Naive thymus-derived CD4-positive, alpha-beta T cell (primary cell): ENCODE measurements at places on chromosomes 7 and 10. TPM values are rescaled to one million over a fixed set of nuclear protein-coding genes. Genes with fewer than 3 reads are reported as not detected.

DNA sequence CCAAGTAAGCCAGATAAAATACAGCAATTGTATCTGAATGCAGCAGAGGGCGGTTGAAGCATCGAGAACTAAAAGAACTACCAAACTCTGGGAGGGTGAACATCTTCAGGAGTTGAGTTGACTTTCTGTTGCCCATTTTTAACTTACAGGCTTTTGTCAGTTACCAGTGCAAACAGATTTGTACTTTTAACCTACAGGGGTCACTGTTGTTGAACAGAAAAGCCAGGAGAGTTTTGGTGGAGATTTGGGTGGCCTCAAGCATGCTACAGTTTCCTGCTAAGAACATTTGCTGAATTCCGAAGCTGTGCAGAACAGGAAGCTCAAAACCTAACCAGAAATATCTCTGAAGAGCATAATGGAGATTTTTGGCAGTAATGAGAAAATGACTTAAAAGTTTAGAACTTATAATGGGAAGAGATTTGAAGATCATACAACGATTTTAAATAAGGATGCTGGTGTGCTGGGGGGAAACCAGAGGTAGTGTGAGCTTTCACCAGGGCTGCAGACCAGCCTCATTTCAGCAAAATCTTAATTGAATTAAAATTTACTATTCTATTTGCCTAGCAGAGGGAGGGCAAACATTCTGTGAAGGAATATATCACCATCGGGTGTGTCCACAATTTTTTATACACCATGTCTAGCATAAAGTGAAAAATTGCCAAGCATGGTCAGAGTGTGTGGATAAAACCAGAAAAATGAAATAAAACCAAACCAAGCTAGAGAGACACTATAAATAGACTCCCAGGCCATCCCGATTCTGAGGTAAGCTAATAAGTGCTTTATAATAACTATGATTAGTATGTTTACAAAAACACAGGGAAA is 208.6 kb upstream of the CCDC6 start:
- no peak overlapping the region for H3K4me3 ChIP-seq
- no peak overlapping the region for H3K27ac ChIP-seq
- peak; percentile 47 for DNase-seq
- no peaks in the 10 kb centered on the region for H3K27me3 ChIP-seq

GRCh38 chr10:133295426-133296320 is 13.0 kb downstream of the TUBGCP2 start:
- DNase-seq, result no peak
- no peak overlapping the region for H3K27ac ChIP-seq

DNA sequence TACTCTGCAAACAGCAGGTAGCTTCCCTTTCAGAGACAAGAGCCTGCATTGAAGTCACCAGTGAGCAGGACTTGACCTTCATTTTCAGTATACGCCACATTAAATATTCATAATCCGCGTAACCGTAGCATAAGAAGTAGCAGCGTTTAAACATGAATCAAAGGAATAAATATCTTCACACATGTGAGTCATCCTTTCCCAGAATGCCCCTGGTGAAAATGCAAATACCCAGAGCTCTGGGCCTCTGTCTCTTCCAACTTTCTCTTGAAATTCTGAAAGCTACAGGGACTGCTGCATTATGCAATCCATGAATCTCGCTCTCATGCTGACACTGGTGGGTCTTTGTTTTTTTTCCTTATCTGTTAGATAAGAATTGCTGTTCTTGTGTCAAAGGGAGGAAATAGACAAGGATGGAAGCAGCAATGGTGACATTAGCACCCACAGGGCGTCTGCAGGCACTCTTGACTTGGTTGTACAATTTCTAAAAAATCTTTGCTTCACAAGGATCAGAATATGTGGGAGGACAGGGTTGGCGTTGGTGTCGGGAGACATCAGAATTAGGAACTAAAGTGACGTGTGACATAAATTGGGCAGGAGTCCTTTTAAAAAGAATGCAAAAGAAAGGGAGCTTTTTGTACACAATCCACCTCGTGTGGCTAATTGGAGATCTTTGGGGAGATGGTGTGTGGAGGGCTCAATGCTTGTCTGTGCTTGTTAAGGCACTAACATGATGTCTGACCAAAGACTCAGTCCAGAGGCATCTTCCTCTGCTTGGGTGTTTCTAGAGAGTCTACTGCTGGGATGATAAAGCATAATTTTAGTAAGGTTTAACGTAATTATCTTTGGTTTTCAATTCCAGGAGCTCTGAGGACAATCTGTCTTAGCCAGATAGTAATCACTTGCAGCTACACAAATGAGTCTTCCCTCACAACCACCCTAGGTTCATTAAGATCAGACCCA is 390.3 kb downstream of the KCNMA1 start:
- DNase-seq, result no peak
- H3K36me3 ChIP-seq, result no peaks in the 10 kb centered on the region
- H3K4me3 ChIP-seq, result no peak overlapping the region
- no peaks in the 10 kb centered on the region for H3K27me3 ChIP-seq
- no peak overlapping the region for H3K27ac ChIP-seq

GRCh38 chr7:87199700-87200450 is 19.7 kb downstream of the TMEM243 start:
- H3K27me3 ChIP-seq, result no peaks in the 10 kb centered on the region
- DNase-seq, result no peak
- no peaks in the 10 kb centered on the region for H3K36me3 ChIP-seq

GRCh38 chr10:71978476-71978875 is 14.3 kb downstream of the CHST3 start:
- H3K27ac ChIP-seq, result no peak overlapping the region
- no peaks in the 10 kb centered on the region for H3K4me1 ChIP-seq
- no peak for DNase-seq
- H3K27me3 ChIP-seq, result no peaks in the 10 kb centered on the region
- no peak overlapping the region for H3K4me3 ChIP-seq
- H3K36me3 ChIP-seq, result no peaks in the 10 kb centered on the region

DNA sequence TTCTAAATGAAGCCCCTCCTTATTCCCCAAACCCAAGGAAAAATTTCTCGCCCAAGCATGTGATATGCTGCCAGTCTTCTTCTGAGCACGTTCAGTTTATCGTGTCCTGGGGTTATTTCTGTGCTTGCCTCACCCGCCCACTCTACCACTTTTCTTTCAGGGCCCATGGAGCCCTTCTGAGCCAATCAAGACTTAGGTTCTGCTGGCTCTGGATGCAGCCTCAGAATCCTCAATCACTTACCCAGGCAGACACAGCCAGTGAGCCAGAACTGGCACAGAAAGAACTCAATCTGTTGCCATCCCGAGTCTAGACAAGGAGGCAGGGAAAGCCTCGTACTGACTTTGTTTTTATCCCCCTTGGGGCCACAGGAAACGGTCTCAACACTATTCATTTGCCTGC is 34.2 kb upstream of the C10orf90 start:
- no peaks in the 10 kb centered on the region for H3K36me3 ChIP-seq
- no peak for DNase-seq
- H3K4me1 ChIP-seq, result no peaks in the 10 kb centered on the region

GRCh38 chr7:70937424-70937823 is 194.5 kb upstream of the GALNT17 start:
- no peaks in the 10 kb centered on the region for H3K36me3 ChIP-seq
- no peaks in the 10 kb centered on the region for H3K27me3 ChIP-seq
- no peak for DNase-seq
- H3K4me3 ChIP-seq, result no peak overlapping the region

- DNase-seq, result no peak
- no peaks in the 10 kb centered on the region for H3K4me1 ChIP-seq
- no peak overlapping the region for H3K4me3 ChIP-seq
- H3K27me3 ChIP-seq, result no peaks in the 10 kb centered on the region
- no peaks in the 10 kb centered on the region for H3K36me3 ChIP-seq
Measured at GRCh38 chr10:125114761-125115391, 45.5 kb downstream of the CTBP2 start.

DNA sequence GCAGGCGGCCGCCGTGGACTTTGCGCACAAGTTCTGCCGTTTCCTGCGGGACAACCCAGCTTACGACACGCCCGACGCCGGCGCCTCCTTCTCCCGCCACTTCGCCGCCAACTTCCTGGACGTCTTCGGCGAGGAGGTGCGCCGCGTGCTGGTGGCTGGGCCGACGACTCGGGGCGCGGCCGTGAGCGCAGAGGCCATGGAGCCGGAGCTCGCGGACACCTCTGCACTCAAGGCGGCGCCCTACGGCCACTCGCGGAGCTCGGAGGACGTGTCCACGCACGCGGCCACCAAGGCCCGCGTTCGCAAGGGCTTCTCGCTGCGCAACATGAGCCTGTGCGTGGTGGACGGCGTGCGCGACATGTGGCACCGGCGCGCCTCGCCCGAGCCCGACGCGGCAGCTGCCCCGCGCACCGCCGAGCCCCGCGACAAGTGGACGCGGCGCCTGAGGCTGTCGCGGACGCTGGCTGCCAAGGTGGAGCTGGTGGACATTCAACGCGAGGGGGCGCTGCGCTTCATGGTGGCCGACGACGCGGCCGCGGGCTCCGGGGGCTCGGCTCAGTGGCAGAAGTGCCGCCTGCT is 14.1 kb downstream of the SH2B2 start:
- H3K27ac ChIP-seq, result no peak overlapping the region
- no peak overlapping the region for H3K4me3 ChIP-seq
- H3K36me3 ChIP-seq, result no peaks in the 10 kb centered on the region
- H3K4me1 ChIP-seq, result no peaks in the 10 kb centered on the region
- no peaks in the 10 kb centered on the region for H3K27me3 ChIP-seq

GRCh38 chr7:4196121-4196819 is 485.8 kb upstream of the FOXK1 start:
- DNase-seq, result no peak
- no peaks in the 10 kb centered on the region for H3K27me3 ChIP-seq
- no peaks in the 10 kb centered on the region for H3K4me1 ChIP-seq
- no peaks in the 10 kb centered on the region for H3K36me3 ChIP-seq
- H3K4me3 ChIP-seq, result no peak overlapping the region
- no peak overlapping the region for H3K27ac ChIP-seq

DNA sequence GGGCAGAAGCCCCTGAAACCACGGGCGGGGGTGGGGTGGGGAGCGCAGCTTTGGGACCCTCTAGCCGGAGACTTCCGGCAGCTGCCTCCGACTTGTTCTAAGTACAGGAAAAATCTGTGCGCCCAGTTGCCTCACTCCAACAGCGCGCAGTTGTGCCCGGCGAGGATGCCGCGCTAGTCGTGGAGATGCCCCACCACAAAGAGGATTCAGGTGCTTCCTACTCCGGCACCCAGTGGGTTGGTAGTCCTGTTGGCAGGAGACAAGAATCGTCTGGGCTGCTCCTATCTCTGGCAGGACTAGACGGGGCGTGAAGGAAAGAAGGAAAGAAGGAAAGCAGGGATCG is 465 bp upstream of the NPY start:
- no peaks in the 10 kb centered on the region for H3K4me1 ChIP-seq
- H3K36me3 ChIP-seq, result no peaks in the 10 kb centered on the region
- H3K27ac ChIP-seq, result no peak overlapping the region
- DNase-seq, result no peak
- no peak overlapping the region for H3K4me3 ChIP-seq

GRCh38 chr10:62636825-62637248 is 167.7 kb upstream of the ADO start:
- H3K27me3 ChIP-seq, result no peaks in the 10 kb centered on the region
- peaks cover 24% of the 10 kb centered on the region for H3K4me1 ChIP-seq
- H3K4me3 ChIP-seq, result peak overlapping the region; percentile 67
- H3K27ac ChIP-seq, result peak overlapping the region; percentile 70
- DNase-seq, result no peak

DNA sequence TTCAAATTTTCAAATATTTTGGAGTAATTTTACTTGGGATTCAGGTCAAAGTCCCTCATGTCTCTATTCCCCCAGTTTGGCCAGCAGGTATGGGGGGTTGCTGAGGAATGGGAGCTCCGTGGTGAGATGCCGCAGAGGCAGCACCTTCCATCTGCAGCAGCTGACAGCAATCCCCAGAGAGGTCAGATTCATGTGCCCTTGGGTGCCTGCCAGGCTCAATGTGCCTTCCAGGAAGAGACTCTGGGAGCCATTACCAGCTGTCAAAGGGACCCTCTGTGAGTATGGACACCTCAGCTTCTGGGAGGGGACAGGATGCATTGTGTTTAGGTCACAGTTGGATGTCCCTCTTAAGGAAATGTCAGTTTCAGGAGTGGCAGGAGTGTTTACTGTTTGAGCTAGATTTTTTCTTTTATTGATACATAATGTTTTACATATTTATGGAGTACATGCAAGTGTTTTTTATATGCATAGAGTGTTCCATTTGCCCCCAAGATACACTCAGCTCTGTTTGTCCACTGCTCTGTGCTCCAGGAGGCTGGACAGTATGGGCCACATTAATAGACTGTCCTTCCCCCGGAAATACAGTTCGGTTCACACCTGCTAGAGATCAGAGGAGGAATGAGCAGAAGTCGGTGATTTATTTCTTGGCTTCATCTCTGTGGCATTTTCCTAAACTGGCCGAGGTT is 75.3 kb upstream of the GRB10 start:
- no peaks in the 10 kb centered on the region for H3K27me3 ChIP-seq
- no peak overlapping the region for H3K4me3 ChIP-seq
- DNase-seq, result no peak
- no peaks in the 10 kb centered on the region for H3K36me3 ChIP-seq
- H3K27ac ChIP-seq, result no peak overlapping the region

DNA sequence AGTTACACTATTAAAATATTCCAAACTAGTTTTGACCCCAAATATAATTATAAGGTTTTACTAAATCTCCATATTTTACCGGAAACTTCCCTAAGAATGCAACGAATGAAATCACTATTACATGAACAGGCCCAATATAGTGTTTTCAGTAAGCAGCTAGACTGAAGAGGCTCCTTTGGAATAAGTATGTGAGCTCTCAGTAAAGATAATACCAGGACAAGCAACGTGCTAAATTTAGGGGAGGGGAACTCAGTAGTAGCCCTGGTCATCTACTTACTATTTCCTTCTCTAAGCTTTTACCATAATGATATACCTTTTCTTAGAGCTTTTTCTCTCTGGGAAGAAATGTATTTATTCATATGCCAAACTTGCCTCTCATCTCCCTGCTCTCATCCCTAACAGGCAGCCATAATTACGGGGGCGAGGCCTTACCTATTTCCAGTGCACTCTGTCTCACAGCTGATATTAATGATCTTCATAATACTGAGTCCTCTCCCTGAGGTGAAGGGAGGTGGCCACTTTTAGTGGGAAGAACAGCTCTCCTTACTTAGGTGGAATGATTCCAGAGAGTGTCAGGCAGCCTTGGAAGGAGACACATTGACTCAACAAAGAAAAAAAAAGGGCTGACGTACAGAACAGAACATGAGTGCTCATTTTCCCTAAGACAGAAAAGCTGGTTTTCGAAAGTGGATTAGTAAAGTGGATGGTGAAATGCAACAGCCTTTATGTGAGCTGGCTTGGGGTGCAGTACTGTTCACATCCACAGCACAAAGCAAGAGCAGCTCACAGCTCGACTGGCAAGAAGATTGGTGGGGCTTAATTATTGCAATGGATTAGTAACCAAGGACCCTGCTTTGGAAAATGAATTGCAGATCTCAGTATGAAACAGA is 165.4 kb downstream of the GLI3 start:
- no peaks in the 10 kb centered on the region for H3K36me3 ChIP-seq
- no peak overlapping the region for H3K27ac ChIP-seq
- no peaks in the 10 kb centered on the region for H3K27me3 ChIP-seq

Gene TMEM176A
- total RNA-seq, result not detected

Gene GIMAP2
- total RNA-seq, result 80.3 TPM

Gene NCAPG2
- total RNA-seq, result 6.0 TPM

Gene DENND11
- total RNA-seq, result 53.6 TPM

Gene POM121L12
- not detected in 2 replicates for total RNA-seq

Gene AQP1
- total RNA-seq, result 0.12 and 0.13 TPM in 2 replicates

Gene PTPRN2
- 0.96 TPM for total RNA-seq

Gene TFR2
- total RNA-seq, result 4.0 TPM

Gene SPDYE6
- total RNA-seq, result 0.51 TPM

Gene KBTBD2
- 66.3 TPM for total RNA-seq

Gene LIPF
- not detected for total RNA-seq

Gene C7orf33
- not detected for total RNA-seq
